Eye (tissue), 1 donor: ENCODE measurements at places on chromosomes 4 and X.

DNA sequence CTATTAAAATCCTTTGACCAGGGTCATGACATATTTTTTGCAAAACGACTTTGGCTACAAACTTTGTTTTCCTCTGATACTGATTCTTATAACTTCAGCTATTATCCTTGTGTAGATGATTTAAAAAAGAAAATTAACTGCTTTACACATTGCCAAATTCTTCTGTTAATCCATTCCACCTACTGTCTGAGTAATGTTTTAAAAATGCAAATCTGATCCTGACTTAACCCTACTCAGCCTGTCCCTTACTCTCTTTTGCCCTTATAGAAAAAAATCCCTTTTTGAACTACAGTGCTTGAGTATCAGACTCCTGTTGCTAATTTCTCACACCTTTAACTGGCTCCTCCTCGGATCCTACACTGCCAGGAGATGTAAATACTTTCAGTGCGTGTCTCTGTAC lies 723.1 kb downstream of the ADGRL3 start:
- DNase-seq, result no peak

GRCh38 chrX:153708415-153708814 lies 15.8 kb downstream of the BCAP31 start:
- DNase-seq, result peak; percentile 79

DNA sequence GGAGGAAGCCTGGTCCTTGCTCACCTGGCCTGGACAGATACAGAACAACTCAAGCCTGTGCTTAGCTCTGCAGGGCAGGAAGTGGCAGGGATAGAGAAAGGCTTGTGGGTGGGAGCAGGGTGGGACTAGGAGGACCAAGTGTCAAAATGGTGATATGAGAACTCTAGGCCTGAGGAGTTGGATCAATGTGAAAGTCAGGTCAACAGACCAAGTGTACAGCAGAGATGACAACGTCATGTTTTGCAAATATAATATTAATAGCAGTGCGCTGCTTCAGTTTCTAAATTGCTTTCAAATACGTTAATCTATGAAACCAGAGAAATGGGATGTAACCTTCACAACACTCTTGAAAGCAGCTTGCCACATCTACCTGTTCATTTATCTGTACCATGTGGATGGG lies 114.2 kb upstream of the MAP3K15 start:
- DNase-seq, result no peak

- peak; percentile 49 for DNase-seq
Measured at GRCh38 chrX:51461053-51462044, 35.0 kb downstream of the NUDT11 start.

- DNase-seq, result no peak
Measured at GRCh38 chr4:85952528-85952927, 407.3 kb downstream of the MAPK10 start.

DNA sequence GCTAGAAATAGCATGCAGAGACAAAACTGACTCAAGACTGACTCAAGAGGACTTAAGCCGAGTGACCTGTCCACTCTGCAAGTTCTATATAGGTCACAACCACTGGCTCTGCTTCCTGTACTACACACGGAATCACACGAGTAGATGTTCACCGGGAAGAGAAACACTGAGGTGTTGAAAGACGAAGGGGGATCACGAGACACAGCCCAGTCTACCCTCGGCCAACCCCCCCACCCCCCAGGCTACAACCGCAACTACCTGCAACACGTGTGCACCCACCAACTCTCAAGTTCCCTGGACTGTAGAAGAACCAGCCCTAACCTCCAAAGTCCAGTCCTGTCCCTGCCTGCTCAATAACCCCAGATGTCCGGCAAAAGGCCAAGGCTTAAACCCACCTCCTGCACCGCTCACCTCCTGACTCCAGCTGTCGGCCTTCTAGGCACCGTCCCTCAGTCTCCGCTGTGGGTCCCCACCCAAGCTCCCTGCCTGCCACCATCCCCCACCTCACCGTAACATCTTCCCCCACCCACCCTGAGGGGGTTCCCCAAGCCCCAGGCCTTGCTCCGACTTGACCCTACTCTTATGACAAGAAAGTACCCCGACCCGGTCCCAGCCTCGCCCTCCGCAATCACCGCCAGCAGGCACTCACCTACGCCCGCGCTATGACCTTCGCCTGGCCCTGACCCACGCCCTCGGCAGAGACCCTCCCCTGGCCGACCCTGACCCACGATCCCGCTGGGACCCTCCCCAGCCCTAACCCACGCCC lies 739 bp downstream of the GAK start:
- peak; percentile 8 for DNase-seq

GRCh38 chrX:19122641-19123009 lies 357 bp upstream of the ADGRG2 start:
- DNase-seq, result no peak

GRCh38 chrX:34634349-34634748 lies 22.7 kb downstream of the TMEM47 start:
- no peak for DNase-seq

DNA sequence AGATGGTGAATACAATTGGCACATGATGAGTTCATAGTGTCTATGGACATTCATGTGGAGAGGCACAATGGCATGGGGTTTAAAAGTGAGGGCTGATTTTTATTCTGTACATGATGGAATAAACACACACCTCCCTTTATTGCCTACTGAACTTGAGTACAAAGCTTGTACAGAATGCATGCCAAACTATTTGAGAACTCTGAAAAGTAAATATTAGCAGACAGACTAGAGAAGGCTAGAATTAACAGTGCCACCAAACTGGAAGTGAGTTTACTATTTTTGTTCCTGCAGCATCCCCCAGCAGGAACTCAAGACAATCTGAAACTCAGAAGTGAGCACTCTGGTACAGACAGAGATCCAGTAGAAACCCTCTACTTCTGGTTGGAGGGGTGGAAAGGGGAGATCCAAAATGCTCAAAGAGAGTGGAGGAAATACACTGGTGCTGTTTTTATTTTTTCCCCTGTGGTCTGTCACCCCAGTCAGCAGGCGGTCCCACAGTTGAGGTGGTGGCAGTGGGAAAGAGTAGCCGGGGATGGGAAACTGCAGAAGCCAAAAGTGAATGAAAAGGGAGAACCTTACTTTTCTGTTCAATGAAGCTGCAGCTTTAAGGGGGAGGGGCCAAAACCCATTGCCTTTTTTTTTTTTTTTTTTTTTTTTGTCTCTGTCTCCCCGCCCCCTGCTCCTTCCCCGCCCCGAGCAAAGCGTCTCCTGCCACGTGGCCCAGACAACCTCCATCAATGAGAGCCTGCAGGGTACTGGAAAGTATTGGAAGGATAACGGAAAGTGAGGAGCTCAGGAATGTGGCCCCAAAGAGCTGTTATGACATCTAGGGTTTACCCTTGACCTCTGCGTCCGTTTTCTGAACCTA lies 20.5 kb downstream of the AKAP4 start:
- no peak for DNase-seq

GRCh38 chrX:31459361-31459760 lies 387.5 kb upstream of the FTHL17 start:
- no peak for DNase-seq

GRCh38 chr4:125547836-125548235 lies 233.1 kb downstream of the FAT4 start:
- DNase-seq, result peak; percentile 18

DNA sequence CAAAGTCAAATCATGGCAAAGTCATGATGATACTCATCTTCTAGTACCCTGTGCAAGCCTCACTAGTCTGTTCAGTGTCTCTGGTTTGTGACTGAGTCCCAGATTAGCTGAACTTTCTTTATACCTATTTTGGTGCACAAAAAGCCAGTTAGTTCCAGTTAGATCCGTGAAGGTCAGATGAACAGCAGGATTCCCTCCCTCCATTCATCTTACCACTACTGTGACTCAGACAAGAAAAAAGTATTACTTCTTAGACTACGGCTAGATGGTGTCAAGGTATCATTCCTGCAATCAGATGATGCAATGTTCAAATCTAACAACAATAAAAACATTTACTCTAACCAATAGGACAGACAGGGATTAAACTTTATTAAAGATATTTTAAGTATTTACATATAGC lies 30.4 kb downstream of the ARHGEF6 start:
- no peak for DNase-seq

GRCh38 chr4:183788308-183788905 lies 116.7 kb upstream of the STOX2 start:
- DNase-seq, result no peak

DNA sequence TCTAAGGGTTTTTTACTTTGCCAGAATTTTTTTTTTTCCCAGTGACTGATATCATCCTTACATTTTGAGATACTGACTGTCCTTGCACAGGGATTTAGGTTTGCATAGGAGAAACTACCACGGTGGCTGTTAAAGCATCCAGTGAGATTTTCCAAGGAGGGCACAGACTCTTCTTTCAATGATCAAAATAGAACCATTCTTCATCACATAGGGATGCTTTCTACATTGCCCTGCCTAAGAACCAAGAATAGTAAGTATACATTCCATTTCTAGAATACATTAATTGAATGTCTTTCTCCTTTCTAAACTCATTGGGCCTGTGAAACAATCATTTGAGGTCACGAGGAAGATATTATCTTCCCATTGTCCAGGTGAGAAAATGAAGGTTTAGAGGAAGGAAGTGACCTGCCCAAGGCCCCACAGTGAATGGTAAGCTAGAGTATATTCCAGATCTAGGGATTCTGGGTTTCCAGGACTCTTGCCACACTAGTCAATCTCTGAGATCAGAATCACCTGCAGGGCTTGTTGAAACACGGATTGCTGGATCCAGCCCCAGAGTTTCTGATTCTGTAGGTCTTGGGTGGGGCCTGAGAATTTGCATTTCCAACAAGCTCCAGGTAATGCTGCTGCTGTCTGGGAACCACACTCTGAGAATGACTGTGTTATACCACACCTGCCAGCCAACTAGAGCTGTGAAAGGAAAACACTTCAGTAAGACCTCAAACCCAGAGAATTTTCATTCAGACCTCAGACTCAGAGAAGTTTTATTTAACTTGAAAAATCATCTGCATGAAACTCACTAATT lies 17.7 kb upstream of the TMEM154 start:
- no peak for DNase-seq

DNA sequence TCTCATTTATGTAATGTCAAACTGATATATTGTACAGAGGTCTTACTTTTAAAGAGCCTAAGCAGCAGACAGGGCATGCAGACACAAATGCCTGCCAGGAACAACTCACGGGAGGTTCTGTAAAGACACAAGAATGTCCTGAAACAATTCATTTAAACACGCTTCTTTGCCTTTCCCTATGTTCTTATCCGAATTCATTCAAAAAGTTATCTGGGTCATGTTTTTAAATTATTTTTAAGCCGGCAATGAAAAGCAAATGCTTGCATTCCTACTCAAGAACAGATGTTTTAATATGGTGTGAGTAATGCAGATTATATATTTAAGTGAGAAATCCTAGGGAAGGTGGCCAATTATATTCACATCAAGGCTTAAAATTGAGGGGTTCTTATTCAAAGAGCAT lies 192.6 kb downstream of the PDGFC start:
- DNase-seq, result no peak

GRCh38 chr4:112532267-112532666 lies 16.3 kb upstream of the NEUROG2 start:
- no peak for DNase-seq

GRCh38 chr4:6207602-6208001 lies 7.3 kb upstream of the JAKMIP1 start:
- DNase-seq, result no peak

DNA sequence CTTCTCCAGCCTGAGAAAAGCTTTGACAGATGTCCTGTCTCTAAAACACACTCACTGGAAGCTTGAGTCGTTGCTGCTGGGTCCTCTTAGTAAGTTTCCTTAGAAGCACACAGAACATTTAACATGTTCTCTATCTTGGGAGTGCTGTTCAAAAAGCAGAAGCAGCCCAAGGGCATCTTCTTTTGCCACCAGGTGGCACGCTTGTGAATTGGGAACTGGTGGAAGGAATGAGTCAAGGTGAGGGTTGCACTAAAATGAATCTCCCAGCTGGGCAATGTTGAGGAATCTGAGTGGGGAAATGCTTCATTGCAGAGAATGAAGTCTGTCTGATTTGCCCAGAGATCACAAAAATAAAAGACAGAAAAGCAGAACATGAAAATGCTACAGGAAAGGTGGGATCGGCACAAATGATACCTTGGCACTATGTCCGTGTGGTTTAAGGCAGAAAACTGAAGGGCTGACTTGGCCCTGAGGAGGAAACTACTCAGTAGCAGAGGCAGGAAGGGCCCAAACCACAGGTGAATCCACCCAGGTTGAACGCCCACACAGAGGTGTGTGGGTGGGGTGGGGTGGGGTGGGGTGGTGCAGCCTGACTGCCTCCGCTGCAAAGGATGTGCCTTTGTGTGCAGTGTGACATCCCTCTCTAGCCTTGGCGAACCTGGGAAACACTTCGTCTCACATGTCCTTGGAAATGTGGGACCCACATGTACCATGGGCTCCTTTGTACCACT lies 26.0 kb downstream of the KIT start:
- DNase-seq, result no peak

DNA sequence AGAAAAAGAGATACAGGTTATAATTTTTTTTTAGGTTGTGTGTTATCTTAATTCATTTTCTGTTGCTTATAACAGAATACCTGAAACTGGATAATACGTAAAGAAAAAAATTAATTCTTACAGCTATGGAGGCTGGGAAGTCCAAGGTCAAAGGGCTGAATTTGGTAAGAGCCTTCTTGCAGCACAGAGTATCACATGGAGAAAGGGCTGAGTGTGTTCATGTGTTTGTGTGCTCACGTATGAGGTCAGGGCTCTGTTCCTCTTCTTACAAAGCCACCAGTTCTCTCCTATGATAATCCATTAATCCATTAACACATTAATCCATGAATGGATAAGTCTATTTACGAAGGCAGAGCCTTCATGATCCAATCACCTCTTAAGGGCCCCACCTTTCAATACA lies 8.6 kb upstream of the RAB28 start:
- DNase-seq, result no peak

- DNase-seq, result peak; percentile 68
Measured at GRCh38 chr4:147683188-147683591, 773 bp downstream of the PRMT9 start.
